ENCODE measurements at places on chromosomes 11 and 22.
A peak's percentile ranks its signal among the peaks of the same experiment; 100 is the strongest.

GRCh38 chr22:46969961-46970360 lies 207.5 kb downstream of the TBC1D22A start:
- no peak for DNase-seq

DNA sequence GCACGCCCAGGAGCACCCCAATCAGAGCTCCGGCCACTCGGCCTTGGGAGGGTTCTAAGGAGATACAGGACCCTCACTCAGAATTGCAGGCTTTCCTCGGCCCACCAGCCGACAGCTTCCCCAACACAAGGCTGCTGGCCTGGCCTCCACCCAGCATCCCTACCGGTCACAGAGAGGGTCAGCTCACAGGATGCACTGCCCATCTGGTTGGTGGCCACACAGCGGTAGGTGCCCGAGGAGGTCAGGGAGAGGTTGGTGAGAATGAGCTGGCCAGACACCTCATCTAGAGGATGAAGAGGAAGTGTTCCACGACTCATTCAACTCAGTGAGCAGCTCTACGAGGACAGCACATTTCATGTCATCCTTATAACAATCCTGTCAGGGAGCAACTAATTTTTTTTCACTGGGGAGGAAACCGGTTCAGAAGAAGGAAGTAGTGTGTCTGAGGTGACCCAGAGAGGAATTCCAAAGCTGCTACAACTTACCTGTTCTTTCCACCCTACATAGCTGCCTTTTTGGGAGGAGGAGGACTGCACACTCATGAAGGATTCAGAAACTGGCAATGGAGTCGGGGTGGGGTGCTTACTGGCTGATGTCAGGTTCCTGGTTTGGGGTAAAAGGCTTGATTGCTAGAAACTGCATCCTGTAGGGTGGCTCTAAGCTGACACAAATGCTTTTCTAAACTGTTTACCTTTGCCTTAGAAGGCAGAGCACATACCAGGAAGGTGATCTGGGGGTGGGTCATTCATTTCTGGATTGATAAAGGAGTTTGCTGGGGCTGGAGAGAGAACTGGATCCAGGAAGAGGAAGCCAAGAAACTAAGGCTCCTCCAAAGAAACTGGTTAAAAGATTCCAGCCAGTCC lies 3.3 kb downstream of the VSIG2 start:
- no peak for DNase-seq

GRCh38 chr22:41561335-41561734 lies 525 bp downstream of the CSDC2 start:
- DNase-seq = no peak

DNA sequence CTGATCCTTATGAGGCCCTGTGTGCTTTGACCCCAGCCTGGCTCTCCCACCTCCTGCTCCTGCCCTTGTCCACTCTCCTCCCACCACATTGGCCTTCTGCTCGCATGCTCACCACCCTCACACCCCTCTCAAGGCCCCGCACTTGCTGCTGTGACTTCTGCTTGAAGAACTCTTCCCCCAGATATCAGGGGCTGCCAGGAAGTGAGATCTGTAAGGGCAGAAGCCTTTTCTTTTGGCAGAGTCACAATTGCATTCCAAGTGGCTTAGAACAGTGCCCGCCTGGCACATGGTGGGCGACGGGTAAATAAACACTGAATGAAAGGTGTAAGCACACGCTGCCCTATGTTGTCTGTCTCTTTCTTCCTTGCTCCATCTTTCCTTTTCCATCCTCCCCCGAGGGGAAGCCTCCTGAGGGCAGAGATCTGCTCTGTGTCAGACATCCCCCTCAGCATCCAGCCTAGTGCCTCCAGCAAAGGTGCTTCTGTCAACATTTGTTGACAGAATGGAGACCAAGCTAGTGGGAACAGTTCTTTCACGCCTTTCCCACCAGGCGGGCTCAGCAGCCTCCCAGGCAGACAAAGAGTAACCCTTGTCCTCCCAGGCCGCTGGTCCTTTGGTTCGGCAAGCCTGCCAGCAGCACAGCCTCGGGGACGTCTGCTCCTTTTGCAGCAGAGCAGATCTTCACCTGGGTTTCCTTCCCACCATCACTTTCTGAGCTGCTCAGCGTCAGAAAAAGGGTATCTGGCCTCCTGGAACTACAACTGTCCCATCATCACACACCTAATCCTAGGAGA lies 10.0 kb upstream of the PEX26 start:
- DNase-seq = no peak

- no peak for DNase-seq
These were observed 28.5 kb downstream of the OPCML start for GRCh38 chr11:133503776-133504175.

- DNase-seq = no peak
These were observed 96.9 kb downstream of the FAM76B start for GRCh38 chr11:95692526-95693260.

- no peak for DNase-seq
These were observed 2.0 kb downstream of the PNPLA5 start for GRCh38 chr22:43889860-43890253.

- DNase-seq = no peak
These were observed 103.1 kb upstream of the PITPNB start for GRCh38 chr22:28021998-28022660.

DNA sequence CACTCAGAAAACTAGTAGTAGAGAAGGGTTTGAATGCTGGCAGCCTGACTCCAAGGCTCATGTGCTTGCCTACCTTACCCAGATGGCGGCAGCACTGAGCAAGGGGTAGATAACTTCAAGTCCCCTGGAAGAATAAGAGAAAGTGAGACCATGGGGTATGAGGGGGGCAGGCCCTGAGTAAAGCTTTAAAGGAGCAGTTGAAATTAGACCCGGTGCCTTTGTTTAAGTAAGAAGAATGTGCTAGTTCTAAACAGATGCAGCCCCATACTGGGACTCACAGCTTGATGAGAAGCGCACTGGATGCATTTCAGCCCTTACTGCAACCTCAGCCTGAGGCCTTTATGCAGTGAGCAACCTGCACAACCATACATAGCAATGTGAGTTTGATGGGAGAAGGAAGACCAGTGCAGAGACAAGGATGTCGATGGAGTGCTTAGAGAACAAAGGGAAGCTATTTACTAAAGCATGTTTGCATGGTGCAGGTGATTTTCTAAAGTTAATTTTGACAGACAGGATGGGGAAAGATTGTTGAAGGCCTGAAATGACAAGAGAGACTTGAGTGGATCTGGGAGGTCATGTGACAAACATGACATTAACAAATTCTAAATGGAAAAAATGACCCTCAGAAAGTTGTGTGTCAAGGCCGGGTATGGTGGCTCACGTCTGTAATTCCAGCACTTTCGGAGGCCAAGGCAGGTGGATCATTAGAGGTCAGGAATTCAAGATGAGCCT lies 27.1 kb upstream of the TMA7B start:
- DNase-seq = no peak

DNA sequence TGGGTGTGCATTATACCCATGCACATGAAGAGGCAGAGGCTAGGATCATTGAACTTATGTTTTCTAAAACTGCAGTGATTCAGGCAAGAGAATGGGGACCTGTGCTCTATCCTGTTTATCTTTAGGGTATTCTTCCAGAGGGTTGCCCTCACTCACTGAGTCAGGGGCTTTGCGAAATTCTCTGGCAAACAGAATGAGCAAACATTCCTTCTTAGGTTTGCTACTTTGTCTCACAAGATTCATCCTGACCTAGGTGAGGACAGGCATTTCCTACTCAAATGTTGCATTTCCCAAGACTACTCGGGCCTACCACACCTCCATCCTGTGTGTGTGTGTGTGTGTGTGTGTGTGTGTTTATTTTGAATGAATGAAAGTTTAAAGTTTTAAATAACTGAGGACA lies 2.7 kb upstream of the EIF3M start:
- DNase-seq = no peak

- DNase-seq = no peak
These were observed 100.9 kb downstream of the FAM76B start for GRCh38 chr11:95688501-95689222.

- DNase-seq = no peak
These were observed 111.6 kb downstream of the RASSF10 start for GRCh38 chr11:13120691-13121090.

DNA sequence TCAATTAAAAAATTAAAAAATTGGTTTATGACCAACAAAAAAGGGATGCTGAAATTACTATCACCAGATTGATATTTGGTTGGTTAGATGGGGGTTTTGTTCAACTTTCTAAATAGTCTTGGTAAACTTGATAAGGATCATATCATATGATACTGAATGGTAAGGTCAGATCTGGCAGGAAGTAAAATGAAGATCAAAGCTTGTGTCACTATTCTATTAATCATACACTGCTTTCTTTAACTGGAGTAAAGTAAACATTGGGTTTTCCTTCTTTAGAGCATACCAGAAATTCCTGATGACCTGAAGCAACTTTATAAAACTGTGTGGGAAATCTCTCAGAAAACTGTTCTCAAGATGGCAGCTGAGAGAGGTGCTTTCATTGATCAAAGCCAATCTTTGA lies 40.2 kb downstream of the RRM1 start:
- DNase-seq = no peak

DNA sequence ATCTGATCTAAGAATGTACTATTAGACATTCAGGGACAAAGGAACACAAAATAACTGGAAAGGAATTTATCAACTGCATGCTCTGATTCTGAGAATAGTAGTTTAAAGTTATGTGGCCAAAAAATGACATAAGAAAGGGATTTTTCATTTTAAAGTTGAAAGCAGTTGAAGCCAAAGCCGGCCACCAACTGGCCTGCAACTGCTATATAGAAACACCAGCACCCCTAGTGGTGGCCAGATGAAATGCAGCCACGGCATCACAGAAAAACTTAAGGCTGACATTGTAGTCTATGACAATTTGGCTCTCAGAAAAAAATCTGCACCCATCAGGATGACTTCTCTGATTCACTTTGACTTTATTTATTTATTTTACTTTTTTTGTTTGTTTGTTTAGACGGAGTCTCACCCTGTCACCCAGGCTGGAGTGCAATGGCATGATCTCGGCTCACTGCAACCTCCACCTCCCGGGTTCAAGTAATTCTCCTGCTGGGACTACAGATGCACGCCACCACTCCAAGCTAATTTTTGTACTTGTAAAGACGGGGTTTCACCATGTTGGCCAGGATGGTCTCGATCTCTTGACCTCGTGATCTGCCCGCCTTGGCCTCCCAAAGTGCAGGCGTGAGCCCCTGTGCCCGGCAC lies 59.2 kb downstream of the SLC35F2 start:
- peak; percentile 0 for DNase-seq

- DNase-seq = no peak
These were observed 2.7 kb upstream of the GAB2 start for GRCh38 chr11:78420255-78420764.

DNA sequence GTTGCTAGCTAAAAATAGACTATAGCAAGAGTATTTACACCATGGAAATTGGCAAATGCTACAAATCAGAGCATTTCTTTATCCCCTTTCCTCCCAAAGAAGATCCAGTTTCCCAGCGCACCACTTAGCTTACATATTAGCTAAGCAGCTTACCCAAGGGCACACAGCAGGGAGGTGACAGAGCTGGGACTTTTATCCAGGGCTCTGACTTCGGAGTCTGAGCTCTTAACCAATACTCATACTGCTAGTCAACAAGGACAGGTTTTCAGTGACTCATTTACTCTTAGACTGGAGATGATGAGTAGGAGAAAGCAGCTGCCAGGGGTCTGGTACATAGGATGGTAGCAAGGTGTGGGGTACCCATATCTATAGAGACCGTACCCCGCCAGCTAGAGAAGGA lies 38.4 kb downstream of the NAV2 start:
- DNase-seq = no peak

DNA sequence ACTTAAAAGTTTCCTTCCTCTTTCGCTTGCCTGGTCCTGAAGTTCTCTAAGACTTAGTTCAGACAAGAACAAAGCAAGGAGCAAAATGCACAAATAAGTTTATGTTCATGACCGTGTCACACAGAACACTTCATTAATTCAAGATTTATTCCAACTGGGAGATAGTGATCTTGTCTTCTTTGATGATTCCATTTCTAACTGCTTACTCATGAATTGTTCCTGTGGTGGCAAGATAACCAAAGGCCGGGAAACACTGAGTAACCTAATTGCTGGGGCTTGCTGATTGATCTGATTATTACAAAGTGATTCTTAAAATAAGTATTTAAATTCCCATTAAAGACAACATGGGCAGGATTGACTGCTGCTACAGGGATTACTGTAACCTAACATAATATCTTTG lies 1462.9 kb upstream of the RAG2 start:
- DNase-seq = no peak

DNA sequence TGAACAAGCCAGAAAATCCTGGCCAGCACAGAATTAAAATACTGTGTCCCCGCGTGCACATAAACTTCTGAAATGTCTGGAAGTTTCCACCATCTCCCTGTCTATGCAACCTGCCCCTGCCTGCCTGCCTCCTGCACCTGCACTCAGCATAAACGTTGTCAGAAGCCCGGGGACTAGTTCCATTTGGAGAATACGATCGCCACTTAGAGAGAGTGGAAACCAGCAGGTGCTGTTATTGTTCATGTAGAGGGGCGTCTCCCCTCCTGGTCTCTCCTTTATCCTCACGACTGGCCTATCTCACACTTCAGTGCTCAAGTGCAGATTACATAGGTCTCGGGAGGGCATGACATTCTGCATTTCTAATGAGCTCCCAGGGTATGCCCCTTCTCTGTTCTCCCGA lies 35.6 kb downstream of the MPPED1 start:
- DNase-seq = no peak

GRCh38 chr11:35541621-35542375 lies 16.4 kb upstream of the PAMR1 start:
- DNase-seq = peak; percentile 8
